ENCODE measurements at places on chromosomes 3 and 15. TPM values are rescaled to one million over a fixed set of nuclear protein-coding genes. Genes with fewer than 3 reads are reported as not detected.

- no peak for DNase-seq
Observed at GRCh38 chr3:50299929-50300680, 900 bp upstream of the HYAL3 start.

DNA sequence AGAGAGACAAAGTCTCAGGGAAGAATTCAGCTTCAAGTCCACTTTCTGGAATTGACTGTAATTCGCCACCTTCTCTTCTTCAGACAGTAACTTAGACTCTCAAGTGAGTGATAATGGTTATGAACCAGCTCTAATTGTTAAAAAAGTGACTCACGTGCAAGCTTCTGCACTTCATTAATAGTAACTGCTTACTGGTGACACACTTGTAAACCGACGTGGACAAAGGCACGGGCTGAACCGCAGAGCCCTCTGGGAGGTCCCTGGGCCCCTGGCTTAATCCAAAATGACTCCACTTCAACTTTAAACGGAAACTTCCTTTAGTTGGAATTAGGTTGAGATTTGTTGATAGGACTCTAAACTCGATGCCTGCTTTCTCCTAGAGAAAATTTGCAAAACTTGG is 17.0 kb downstream of the MUC4 start:
- DNase-seq, result no peak

DNA sequence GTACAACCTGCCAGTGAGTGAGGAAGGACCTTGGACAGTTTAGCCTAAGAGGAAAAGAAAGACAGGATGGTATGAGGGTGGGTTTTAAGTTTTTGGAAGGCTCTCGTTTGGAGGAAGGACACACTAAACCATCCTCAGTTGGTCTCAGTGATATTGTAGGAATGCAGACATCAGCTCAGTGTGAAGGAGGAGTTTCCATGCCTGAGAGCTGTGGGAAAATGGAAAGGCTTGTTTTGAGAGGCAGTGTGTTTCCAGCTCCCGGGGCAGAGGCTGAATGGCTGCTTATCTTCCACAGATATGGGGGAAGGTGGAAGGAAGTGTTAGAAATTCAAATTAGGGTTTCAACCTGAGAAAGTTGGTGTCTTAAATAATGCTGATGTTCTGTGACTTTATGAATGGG is 89.6 kb upstream of the MYZAP start:
- DNase-seq, result no peak

DNA sequence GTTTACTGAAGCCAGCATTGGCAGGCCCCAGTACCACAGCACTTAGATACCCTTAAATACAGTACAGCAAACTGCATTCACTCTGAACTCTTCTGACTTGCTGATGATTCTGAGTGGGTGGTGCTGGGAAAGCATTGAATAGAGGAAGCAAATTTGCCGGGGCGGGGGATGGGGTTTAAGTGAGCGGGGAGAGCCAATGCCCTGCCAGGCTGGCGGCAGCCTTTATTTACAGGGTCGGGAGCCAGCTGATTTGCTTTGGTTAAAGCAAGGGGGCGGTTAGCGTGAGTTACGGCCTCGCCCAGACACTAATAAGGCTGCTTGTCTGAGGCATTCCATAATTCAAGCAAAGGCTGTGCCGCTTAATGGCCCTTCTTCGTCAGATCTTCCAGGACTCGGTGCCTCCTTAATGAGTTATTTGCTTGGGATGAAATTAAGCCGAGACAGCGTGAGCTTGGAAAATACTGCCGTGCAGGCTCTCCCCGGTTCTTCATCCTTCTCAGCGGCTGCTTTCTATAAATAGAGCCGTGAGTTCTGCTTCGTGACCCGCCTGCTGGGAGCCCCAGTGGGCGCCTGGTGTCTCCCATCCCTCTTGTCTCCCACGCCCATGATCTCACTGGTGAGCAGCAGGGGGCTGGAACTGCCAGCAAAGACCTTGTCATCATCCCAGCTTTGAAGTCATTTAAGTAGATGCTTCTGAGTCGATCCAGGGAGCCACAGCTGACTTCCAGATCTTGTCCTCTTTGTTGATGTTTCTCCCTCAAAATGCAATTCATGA is 25.8 kb downstream of the SPSB4 start:
- DNase-seq, result no peak

DNA sequence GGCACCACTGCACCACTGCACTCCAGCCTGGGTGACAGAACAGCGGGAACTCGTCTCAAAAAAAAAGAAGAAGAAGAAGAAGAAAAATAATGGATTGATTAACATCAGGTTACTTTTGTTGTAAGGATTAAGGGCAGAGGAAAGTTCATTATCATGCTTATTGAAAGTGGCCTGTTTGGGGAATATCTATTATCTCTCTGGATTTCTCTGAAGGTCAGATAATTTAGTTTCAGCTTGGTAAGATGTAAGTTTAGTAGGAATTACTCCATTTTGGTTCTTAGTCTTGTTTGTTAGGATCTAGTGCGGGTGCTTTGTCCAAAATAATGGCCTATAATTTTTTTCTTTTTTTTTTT is 2.5 kb upstream of the MTMR14 start:
- DNase-seq, result no peak

GRCh38 chr3:66692042-66692765 is 191.4 kb upstream of the LRIG1 start:
- no peak for DNase-seq

DNA sequence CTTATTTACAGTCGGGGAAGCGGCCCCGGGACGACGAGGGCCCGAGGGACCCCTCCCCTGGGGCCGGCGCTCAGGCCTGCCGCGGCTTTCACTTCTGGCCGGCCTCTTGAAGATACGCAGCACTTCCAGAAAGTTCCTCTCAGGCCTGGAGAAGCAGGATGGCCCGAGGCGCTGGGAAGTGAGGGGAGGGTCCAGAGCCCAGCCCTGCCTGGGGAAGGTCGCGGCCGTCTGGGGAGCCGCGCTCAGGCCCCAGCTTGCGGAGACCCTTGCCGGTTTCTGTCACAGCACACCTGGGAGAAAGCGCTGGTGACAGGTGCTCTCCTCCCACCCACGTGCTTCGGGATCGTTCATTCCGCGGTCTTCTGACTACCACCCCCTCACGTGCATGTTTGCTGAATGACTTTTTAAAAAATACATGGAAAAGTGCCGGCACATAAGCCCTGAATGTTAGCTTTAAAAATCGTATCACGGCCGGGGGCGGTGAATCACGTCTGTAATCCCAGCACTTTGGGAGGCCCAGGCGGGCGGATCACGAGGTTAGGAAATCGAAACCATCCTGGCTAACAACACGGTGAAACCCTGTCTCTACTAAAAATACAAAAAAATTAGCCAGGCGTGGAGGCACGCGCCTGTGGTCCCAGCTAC is 727 bp upstream of the TM2D3 start:
- no peak for DNase-seq

GRCh38 chr3:183192650-183193300 is 30.2 kb upstream of the LAMP3 start:
- DNase-seq, result no peak

DNA sequence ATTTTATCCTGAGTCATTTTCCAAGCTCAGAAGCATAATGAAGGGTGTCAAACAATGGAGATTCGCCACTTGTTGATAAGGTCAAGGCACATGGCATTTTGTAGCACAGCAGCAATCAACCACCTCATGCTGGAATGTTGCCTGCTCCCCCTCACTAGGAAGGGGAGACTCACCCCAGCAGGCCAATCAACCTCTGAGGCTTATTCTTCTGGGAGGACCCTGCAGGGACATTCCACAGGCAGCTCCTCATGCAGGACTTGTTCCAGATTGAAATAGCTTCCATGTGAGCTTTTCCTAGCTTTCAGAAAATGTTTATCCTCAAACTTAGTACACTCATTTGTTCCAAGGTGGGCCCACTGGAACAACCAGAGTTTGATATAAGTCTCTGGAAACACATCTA is 77.6 kb downstream of the SSR3 start:
- DNase-seq, result no peak

- no peak for DNase-seq
Observed at GRCh38 chr15:43270676-43271306, 4.1 kb upstream of the TGM5 start.

- no peak for DNase-seq
Observed at GRCh38 chr3:48241796-48242455, 1.0 kb downstream of the ZNF589 start.

DNA sequence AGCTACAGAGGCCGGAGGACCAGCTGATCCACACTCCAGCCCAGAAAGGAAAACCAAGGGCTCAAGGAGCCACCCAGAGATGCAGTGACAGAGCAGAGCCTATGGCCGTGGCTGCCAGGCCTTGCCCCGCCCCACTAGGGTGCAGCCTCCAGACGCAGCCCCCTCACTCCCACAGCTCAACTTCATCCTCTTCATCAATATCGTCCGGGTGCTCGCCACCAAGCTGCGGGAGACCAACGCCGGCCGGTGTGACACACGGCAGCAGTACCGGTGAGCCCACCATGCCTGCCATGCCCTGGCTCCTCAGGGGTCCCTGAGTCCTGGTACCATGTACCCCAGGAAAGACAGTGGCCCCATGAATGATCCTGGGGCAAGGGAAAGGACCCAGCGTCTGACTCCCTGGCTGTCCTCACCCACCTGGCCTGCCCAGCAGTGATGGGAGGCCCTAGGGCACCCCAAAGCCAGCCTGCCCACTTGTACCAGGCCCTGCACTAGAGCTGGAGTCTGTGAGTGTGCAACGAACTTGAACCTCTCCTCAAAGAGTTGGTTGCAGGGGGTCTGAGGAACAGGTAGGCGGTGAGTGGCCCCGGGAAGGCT is 24.2 kb downstream of the PTH1R start:
- no peak for DNase-seq

DNA sequence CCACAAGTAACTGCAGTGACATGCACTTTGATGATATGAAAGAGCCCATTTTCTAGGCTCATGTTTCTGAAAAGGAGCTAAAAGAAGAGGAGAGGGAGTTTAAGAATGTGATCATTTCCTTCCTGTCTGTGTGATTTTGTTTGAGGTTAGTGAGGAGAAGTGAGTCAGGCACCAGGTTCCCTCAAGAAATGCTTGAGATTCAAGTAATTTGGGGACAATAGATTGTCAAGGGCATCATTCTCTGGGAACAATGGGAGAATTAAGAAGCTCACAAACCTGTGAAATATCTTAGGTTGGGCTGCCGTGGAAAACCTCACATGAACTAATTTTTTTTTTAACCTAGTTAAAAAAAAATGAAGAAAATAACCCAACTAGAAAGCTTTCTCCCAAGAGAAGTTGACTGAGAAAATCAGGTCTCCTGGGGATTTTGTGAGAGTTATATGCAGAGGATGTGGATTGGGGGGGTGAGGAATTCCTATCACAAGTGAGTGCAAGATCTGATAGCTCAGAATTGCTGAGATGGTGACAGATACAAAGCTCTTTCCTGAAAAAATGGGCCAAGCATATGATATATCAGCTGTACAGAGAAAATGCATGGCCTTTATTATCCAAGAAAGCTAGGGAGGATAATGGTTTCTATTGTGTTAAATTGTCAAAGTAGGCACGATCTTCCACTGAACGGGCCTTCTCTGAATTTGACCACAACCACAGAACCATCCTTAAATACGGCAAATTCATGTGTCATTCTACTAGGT is 203.3 kb downstream of the FEZF2 start:
- peak; percentile 43 for DNase-seq

DNA sequence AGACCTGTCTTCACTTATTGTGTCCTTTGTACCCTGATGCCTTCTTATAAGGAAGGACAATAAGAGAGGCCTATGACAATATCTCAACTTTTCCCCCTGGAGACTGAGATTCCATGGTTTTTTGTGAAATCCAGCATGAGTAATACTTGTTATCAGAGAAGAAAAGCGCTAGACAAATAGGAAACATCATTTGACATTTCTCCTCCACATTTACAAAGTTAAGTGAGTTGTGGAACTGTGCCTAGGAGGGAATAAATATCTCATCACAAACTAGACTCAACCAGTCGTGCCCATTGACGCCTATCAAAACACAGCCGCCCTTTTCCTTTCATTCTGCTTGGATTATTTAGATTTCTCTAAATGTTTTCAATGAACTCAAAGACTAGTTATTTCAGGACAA is 253.1 kb downstream of the MECOM start:
- no peak for DNase-seq

The MYZAP gene
- 7.4 TPM for total RNA-seq

The PLSCR1 gene
- 60.3 TPM for total RNA-seq

The TMEM45A gene
- 4.0 TPM for total RNA-seq

The ADAMTS9 gene
- 58.3 TPM for total RNA-seq

The FGD5 gene
- total RNA-seq, result 84.3 TPM

Data from pulmonary artery endothelial cell (primary cell).